RKO (cell line): ENCODE measurements at places on chromosomes 12 and 14.

DNA sequence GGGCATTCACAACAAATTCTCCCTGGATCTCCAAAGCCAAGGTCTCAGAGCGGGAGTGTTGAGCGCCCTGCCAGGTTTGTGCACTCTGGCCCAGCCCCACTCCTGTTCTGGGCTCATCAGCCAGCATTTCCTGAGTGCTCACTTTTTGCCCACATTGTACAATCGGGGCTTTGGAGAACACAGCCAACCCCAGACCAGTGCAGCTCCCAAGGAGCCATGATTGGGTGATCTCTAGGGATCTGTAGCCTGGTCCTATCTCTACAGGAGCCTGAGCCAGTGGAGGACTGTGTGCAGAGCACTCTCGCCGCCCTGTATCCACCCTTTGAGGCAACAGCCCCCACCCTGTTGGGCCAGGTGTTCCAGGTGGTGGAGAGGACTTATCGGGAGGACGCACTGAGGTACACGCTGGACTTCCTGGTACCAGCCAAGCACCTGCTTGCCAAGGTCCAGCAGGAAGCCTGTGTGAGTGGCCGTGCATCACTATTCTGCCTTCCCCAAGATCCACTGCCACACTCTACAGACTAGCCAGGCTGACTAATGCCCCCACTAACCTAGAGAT is 2.8 kb downstream of the ARHGEF40 start:
- no peak for DNase-seq

DNA sequence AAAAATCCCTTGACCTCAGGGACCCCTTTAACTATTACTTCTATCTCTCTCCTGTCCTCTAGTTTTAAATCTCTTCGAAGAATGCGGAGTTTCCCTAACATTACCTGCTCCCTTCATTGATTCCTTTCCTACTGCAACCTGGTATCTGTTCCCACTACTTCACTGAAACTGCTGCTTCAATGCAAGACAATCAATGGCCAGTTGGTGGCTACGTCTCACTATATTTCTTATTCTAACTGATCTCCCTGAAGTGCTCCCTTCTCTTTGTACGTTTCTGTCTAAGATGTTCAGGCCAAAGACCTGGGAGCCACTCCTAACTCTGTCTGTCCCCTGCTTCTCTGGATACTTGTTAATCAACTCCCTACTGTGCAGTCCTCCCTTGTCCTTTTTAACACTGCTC is 10.3 kb upstream of the KCNA1 start:
- DNase-seq, result peak; percentile 15

DNA sequence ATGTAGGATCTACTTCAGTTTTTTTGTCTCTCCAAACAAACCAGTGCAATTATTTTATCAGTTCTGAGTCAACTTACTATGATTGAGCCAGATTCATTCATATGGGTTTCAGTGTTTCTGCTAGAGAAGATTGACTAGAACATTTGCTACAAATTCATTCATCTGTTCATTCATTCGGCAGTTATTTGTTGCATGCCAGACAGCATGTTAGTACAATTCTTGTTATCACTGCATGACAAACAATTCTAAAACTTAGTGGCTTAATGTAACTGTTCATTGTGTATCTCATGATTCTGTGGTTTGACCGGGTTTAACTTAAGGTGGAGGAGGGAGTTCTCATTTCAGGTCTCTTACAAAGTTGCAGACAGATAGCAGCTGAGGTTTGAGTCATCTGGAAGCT is 52.3 kb downstream of the POLR3B start:
- DNase-seq, result no peak

GRCh38 chr12:92416385-92416812 is 270.8 kb upstream of the BTG1 start:
- DNase-seq, result no peak

DNA sequence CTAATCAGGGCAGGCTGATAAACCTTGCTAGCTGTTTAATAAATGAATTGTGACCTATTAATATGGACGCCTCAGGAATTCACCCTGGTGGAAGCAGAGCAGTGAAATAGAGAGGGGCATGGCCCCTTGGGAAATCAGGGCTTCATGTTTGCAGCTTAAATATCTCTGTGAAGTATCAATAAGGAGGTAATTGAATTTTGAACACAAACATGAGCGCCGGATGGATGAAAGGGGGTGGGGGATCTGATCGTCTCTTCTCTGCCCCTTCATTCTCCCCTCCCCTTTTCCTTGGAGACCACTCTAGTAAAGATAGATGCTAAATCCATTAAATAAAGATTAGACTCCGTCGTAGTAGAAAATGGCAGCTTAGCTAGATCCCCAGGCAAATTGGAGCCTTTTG is 70.5 kb downstream of the LIN52 start:
- no peak for DNase-seq
